Subcutaneous adipose tissue (tissue), 4 donors: ENCODE measurements at places on chromosomes 7 and 10. TPM values are rescaled to one million over a fixed set of nuclear protein-coding genes. Genes with fewer than 3 reads are reported as not detected.

The NPSR1 gene
- not detected for total RNA-seq

The CH25H gene
- 1.8 TPM for total RNA-seq

The CPXM2 gene
- 5.7 TPM for total RNA-seq

The ANK3 gene
- 11.9 TPM for total RNA-seq

The SORBS1 gene
- 715 TPM for total RNA-seq

The NUDT1 gene
- total RNA-seq: 11.3 TPM

The MOGAT3 gene
- total RNA-seq: not detected

The SLC39A12 gene
- total RNA-seq: 0.49 TPM

The SNCG gene
- 172 TPM for total RNA-seq
